ENCODE measurements at places on chromosomes 3 and 15.

GRCh38 chr15:35019404-35020327, 31.6 kb upstream of the ZNF770 start:
- no peak for DNase-seq

DNA sequence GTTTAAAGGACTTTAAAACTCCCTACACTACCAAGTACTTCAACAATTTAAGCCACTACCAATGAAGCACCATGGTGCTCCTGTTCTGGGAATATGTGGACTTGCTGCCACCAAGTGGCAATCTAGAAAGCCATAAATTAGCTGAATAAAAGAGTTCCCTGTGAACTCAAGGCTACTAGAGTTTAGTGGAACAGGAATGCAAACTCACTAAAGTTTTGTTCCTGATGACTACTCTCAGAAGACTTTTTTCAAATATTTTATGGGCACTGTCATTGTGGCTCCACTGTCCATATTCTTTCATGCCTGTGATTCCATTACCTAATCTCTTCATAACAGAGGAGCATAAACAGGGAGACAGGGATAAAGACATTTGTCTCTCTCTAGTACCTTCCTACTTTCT, 63.9 kb downstream of the TMCC1 start:
- peak; percentile 56 for DNase-seq

GRCh38 chr15:55106155-55106554, 90.6 kb downstream of the RSL24D1 start:
- no peak for DNase-seq

DNA sequence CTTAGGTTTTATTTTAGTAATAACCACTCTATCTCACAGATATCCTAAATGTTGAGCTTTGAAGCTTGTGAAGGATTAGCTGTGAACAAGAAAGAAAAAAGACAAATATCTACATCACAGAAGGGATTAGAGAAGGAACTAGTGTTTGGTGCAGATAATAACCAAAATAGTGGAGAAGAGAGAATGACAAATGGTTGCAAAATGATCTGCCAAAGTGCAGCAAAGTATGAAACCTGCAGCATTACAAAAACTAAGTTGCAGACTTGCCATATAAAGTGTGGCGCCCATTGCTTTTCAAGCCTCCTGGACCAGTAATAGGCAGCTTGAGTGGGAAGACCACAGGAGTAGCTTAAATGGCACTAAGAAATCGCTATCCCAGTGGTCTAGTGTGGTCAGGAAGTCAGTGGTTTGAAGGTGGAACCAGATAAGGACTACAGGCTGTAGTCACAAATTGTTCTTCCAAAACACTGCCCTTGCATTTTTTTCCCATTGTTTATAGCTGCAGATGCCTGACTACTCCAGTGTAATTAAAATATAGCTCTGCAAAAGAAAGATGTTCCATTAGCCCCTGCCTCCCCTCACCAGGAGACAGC, 20.7 kb downstream of the TPM1 start:
- DNase-seq, result no peak

GRCh38 chr3:124256599-124256998, 264.7 kb upstream of the ROPN1 start:
- no peak for DNase-seq

GRCh38 chr3:5974630-5975322, 787.3 kb downstream of the EDEM1 start:
- no peak for DNase-seq

- no peak for DNase-seq
Observed at GRCh38 chr15:59035201-59035600, 47.7 kb downstream of the RNF111 start.

GRCh38 chr15:63554337-63554927, 42.8 kb upstream of the FBXL22 start:
- DNase-seq, result no peak

GRCh38 chr3:111087924-111088469, 16.4 kb downstream of the NECTIN3 start:
- DNase-seq, result no peak

GRCh38 chr15:51245628-51246027, 92.8 kb downstream of the CYP19A1 start:
- no peak for DNase-seq

DNA sequence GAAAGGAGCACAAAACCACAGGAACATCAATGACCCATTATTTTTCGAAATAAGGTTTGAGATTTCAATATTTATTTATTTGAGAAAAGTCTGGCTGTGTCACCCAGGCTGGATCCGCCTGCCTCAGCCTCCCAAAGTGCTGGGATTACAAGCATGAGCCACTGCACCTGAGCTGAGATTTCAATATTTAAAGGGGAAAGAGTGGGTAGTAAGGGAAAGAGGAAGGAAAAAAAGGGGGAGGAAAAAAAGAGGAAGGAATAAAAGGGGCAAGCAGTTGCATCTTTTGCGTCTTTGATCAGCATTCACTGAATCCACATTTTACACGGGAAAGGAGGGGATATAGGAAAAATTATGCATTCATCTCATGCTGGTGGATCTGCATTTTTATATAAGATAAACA, 47.4 kb downstream of the ERICH6 start:
- DNase-seq, result no peak

DNA sequence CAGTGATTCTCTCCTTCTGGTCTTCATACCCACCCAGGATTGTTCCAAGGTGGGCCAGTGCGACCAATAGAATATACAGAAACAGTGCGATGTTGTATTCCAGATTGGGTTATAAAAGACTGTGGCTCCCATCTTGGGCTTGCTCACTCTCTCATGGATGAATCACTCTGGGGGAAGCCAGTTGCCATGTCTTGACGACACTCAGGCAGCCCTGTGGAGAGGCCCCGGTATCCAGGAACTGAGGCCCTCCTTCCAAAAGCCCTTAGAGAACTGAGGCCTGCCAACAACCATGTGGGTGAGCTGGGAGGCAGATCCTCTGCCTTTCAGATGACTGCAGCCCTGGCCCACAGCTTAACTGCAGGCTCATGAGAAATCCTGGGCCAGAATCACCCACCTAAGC, 57.2 kb downstream of the SH3GL3 start:
- DNase-seq, result no peak

GRCh38 chr15:59313641-59314332, 58.9 kb downstream of the MYO1E start:
- no peak for DNase-seq

- DNase-seq, result no peak
Observed at GRCh38 chr15:66785637-66786036, 83.6 kb downstream of the SMAD6 start.

DNA sequence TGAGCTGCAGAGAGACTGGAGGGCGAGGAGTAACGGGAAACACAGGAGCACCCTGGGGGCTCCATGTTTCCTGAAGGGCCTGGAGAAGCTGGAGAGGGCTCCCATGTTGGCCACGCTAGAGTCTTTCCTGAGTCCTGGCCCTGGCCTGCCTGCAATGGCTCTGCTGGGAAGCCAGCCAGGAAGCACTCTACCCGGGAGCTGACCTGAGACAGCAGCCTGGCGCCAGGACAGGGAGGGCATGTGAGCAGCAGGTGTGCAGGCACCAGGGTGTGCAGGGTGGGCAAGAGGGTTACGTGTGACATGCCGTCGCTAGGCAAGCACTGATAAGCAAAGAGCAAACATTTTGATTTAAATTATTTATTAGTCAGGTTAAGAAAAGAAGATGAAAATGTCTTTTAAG, 301.4 kb downstream of the OCA2 start:
- no peak for DNase-seq

DNA sequence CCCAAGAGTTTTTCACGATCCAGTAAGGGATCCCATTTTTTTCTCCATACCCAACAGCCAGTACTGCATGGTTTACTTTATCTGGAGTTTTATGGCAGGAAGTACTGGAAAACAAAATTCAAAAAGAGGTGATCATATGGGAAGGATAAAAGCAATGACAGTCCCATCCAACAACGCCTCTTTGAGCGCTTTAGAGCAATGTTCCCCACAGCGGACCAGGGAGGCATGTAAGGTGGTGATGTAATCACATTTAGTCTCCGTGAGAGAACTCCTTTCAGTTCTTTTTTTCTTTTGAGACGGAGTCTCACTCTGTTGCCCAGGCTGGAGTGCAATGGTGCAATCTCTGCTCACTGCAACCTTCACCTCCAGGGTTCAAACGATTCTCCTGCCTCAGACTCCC, 21.8 kb downstream of the CTSH start:
- DNase-seq, result no peak

DNA sequence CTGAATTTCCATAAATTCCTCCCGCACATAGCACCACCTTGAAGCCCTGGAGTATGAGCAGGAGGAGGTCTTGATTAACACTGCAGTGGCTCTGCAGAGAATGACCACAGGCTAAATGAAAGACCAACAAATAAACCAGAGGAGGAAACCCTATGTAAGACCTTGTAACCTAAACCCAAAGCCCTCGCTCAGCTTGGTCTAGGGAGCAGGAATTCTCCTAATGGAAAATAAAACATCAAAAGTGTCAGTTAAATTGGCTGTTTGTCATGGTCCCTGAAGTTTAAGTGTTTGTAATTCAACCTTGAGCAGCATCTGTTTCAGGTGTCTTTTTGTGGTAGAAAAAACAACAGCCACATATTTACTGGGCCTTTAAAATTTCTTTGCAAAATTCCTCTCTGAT, 9.2 kb upstream of the UBE2Q2 start:
- DNase-seq, result no peak

- DNase-seq, result no peak
Observed at GRCh38 chr15:90603893-90604292, 74.2 kb downstream of the CRTC3 start.

- DNase-seq, result no peak
Observed at GRCh38 chr3:184481984-184482671, 79.5 kb upstream of the EPHB3 start.

DNA sequence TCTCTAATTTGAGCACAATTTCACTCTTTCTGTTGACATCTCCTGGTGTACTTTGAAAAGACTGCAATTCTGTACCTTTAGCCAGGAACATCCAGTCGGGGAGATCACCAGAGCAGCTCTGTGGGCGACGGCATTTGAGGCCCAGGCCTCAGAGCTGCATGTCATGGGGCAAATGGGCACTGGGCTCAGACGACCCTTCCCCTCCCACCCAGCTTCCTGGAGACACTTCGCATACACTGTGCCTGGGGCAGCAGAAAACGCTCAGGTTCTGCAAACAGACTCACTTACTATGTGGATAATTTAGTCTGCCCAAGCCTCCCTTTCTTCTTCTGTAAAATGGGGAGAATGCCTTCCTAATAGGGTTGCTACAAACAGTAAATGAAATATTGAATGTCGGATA, 96.9 kb downstream of the HMG20A start:
- no peak for DNase-seq

GRCh38 chr3:190542846-190543245, 29.0 kb downstream of the IL1RAP start:
- no peak for DNase-seq

Data from glomerular endothelial cell (primary cell).